ENCODE measurements at places on chromosomes 3 and 15.
A peak's percentile ranks its signal among the peaks of the same experiment; 100 is the strongest.

DNA sequence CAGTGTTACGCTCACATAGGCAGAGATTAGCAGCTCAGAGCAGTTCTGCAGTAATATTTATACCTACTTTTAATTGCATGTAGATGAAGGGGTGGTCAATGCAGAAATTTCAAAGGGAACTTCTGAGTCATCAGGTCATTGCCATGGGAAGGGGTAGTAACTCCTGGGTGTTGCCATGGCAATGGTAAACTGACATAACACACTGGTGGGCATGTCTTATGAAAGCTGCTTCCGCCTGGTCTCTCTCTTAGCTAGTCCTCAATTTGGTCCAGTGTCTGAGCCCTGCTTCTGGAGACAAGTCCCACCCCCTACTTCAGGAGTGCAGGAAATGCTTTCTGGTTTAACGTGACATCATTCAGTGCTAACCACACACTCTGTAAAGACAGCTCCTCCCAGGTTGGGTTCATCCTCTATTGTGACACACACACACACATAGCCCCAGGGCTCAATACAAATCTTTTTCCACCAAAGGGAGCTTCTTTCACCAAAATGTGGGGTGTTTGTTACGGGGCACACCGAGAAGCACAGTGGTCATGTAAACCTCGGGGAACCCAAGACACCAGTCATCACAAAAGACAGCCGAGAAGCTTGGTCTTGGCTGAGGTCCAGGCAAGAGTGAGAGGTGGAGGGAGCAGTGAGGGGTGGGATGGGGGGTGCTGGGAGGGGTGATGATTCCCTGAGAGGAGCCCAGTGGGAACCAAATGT, 74.5 kb downstream of the TLE3 start:
- DNase-seq, result peak; percentile 30

- DNase-seq, result no peak
Observed at GRCh38 chr3:41018855-41019254, 180.4 kb upstream of the CTNNB1 start.

GRCh38 chr15:70399204-70399603, 301.5 kb upstream of the TLE3 start:
- DNase-seq, result no peak

GRCh38 chr3:45896956-45897355, 10.6 kb downstream of the CCR9 start:
- no peak for DNase-seq

DNA sequence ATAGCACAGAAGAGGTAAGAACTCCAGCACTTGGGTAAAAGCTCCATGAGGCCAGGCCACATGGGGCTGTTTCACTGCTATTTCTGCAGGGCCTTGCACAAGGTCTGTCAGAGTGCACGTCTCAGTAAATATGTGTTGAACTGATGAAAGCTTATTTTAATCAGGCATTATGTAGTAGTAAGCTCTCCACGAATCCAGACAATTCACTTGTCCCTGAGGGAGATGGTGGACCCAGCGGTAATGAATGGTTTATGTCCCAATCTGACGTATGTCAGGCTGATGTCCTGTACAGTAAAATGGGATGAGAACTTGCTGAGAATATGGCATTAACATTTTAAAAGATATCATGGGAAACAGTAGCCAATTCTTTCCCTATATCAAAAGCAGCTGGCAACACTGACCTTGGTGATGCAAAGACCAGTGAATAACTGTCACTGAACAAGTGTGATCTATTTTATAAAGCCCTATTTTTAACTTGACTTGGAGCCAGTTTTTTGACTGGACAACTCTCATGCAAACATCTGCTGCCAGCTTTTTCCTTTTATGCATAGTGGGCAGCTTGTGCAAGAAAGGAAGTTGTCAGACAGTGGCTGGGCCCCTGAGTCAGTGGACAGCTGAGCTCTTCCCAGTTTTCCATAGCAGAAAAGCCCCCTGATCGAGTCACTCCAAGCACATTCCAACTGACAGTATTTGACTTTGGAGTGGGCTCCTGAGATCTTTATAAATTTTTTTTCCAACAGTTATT, 519.8 kb upstream of the MDFIC2 start:
- DNase-seq, result no peak

DNA sequence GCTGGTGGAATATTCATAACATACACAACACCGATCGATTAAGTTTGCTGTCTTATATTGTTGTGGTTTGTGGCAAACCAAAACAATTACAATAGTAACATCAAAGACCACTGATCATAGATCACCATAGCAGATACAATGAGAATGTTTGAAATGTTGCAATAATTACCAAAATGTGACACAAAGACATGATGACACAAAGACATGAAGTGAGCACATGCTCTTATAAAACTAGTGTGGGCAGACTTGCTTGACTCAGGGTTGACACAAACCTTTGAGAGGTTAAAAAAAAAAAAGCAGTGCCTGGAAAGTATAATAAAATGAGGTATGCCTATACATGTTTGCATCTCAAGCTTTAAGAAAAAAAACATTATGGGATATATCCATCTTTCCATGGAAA, 130.3 kb downstream of the NR1I2 start:
- no peak for DNase-seq

DNA sequence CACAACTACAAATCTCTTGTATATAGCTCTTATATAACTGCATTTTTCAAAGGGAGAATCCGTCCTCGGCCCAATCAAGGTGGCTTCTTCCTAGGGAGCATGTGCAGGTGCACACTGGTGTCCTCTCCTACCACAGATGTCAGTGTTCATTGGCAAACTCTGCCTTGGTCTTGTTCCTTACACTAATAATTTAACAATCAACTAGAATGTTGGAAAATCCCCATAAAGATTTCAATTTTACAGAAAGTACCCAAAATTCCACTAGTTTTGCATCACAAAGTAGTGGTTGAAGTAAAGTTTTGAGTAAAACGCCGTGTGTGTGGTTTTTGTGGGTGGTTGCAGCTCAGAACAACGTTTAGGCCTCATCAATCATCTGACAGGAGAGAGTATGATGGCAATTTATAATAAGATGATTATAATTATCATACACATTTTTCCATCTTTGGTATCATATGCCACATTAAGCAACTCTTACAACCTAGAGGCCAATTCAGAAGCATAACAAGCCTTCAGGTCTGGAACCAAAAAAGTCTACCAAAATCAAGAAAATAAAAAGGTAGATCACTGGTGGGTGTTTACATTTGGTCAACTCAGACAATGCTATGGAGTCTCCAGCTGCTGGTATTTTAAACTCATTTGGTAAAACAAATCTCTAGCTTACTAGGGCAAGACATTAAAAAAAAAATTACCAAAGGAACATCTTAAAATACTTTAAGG, 128.9 kb upstream of the BHLHE40 start:
- no peak for DNase-seq

GRCh38 chr3:64331605-64332004, 106.3 kb upstream of the PRICKLE2 start:
- DNase-seq, result no peak

DNA sequence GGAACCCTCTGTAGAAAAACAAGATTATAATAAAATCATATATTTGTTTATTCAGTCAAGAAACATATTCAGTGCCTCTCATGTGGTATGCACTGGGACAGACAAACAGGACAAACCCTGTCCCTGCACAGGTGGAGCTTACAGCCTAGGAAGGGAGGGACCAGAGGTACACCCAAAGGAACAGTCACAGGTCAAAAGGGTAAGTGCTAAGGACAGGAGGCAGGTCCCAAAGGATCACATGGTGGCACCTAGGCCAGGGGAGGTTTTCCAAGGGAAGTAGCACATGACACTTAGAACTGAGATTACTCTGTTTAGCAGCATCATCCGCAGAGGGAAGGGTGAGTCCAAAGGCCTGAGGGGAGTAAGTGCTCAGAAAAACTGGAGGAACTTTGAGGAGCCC, 254.4 kb upstream of the ARRDC4 start:
- peak; percentile 63 for DNase-seq

Data from large intestine (tissue), 12 donors.